ENCODE measurements at places on chromosomes 2 and 18.

GRCh38 chr2:69390001-69390400, 3.0 kb upstream of the GFPT1 start:
- no peak for DNase-seq

DNA sequence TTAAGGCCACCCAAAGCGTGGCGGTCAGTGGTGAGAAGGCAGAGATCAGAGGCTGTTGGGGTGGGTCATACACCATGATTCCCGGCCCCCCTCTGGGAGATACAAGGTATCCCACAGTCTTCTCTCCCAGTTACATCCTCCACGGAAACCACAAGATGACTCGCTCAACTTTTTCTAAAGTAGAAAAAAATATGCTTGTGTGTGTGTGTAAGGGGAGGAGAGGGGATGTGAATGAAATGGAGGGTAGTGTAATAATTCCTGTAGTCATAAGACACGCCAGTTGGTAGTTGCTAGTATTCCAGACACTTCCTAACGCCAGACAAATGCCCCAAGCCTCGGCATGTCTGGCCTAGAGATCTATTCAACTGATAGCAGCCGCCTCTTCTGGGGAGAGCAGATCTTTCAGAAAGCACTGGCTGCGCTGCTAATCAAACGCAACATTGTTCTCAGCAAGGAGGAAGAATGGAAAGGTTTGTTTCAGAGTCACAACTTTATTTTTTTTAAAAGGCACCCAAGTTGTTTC, 143.5 kb downstream of the TGIF1 start:
- DNase-seq = no peak

DNA sequence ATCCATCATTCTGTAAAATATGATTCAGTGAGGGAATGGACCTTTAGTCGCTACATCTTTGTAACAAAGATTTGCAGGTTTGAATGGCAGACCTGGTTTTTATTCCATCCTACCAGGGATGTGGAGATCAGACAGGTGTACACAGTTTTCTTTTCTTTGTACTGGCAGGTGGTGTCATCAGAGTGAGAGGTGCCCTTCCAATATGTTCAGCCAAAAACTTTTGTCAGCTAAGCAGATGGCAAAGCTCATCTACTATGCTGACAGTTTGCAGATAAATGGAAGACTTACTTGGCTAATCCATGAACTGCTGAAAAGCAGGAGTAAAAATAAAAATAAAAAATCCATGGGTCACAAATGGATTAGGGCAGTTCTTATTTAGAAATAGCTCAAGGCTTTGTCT, 185.5 kb upstream of the DOK6 start:
- no peak for DNase-seq

- no peak for DNase-seq
Observed at GRCh38 chr2:21821672-21822227, 698.0 kb downstream of the TDRD15 start.

DNA sequence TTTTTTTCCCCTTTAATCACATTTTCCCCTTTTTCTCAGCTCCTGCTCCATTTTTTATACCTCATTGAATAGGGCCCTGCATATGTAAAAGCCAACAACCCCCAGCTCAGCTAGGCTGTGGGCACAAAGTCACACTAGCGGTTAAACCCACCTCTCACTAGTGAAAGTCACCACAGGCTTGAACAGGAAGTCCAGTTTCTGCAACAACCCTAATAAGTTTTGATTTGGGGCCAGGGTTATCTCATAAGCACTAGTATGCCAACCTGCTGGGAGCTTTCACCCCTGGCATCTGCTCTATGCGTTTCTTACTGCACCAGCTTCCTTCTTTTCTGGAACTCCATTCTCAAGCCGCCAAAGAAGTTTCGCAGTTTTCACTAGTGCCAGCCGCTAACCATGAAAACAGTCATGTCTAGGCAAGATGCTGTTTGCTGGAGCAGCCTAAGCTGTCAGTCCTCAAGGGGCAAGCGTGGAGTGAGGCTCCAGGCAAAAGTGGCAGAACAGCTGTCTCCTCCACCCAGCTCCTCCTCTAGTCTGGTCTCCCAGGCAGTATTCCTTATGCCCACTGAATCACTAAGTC, 197.0 kb upstream of the MEIS1 start:
- DNase-seq = no peak

- DNase-seq = no peak
Observed at GRCh38 chr18:14577971-14578370, 34.6 kb upstream of the POTEC start.

DNA sequence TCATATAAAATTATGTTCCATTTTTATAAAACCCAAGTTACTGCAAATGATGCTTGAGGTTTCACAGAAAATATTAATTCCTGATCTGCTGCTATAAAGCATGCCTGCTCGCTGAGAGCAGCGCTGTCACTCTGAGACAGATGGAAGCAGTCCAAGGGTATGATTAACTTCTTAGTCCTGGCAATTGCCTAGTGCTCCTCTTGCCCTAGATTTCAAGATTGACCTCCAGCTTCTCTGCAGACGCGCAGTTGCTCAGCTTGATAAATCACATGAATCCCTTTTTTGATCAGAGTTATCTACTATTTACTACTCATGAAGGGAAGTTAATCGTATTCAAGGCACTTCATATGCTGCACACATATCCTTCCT, 154.6 kb upstream of the REV1 start:
- DNase-seq = no peak

DNA sequence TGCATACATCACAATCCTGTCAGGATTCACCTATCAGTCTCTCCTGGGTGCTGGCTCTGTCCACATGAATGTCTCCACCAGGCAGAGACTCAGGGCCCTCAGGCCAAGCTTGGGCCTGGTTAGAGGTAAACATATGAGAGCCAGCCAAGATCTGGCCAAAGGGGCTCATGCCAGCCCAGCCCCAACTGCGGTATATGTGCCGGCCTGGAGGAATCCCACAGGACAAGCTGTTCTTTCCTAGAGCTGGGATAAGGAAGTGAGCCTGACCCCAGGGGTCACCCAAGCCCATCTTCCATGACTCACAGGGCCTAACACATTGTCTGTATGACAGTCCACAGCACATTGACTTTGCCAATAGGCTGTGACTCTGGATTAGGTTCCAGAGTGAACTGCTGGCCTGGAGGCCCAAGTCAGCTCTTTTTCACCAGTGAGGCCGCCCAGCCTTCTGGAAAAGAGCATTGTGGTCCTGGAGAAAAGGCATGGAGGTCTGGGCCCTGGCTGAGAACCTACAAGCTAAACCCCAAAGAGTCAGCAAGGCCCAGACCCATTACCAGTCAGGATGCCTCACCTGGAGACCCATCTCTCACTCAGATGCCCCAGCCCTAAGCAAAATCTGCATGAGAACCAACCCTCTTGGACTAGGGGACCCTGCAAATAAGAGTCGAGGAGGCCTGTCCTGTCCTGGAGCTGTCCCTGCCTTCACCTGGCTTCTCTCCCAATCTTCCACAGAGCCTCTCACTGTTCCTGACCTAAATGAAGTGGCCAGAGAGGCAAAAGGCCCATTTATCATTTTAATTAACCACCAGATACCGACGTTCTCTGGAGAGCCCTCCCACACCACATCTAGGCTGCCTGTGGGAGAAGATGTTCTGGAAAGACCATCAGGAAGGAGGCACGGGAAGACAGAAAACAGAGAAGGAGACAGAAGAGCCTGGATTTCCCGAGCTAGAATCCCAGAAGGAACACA, 120.9 kb upstream of the PKDCC start:
- no peak for DNase-seq

GRCh38 chr2:129893244-129893643, 86.2 kb upstream of the RAB6C start:
- DNase-seq = no peak

DNA sequence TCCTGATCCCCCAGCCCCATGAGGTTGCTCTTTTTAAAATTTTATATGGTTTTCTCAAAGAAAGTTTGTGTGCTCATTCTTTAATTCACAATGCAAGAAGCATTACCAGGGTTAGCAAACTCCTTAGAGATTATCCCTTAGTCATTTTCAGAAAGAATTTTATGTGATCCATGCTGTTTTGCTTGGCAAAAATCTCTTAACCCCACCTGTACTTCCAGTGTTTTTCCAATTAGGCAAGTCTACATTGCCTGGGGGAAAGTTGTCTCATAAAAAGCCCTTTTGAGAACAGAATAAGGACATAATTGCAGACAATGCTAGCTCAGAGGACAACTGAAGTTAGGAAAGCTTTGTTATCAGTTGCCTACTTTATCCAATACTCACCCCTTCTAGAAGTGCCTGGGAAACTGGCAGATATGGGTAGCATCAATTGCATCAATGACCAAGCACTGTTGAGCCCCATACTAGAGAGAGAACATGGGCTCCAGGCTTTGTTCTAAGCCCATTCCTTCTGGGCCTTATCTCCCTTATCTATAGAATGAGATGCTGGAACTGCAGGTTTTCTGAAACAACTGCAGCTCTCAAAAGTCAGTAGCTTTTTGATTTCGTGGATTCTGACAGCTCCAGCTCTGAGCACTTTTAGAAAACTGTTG, 265.9 kb upstream of the SPHKAP start:
- no peak for DNase-seq

DNA sequence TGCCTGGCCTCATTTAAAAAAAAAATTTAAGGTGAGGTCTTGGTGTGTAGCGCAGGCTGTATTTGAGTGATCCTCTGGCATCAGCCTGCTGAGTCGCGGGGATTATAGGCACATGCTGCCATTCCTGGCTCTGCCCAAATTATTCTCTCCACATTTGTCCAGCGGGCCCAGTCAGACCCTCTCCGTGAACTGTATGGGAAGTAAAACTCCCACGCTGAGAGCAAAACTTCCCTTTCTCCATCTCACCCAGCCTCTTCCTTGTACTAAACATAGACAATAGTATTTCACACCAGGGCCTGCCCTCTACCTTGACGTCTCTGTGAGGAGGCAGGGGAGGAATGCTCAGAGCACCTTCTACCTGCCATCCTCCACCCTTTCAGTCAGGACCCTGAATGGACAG, 37.0 kb downstream of the EIF4E2 start:
- no peak for DNase-seq

- no peak for DNase-seq
Observed at GRCh38 chr2:241499146-241499965, 9.0 kb downstream of the STK25 start.

DNA sequence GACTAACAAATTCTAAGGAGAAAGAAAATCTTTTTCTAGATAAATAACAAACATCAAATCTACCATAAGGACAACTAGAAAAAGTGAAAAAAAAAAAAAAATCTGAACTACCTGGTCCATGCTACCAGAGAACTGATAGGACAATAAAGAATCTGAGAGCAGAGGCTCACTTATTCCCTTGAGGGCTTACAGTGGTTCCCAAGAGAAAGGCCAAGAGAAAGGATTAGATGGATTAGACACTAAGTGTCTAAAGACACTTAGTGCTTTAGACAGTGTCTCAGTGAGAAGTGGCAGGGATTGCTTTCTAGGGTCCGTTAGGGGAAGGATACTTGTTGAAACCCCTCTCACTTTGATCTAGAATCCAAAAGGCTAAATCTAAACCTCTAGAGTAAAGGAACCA, 78.2 kb downstream of the COA5 start:
- no peak for DNase-seq

- no peak for DNase-seq
Observed at GRCh38 chr2:47203995-47204394, 48.9 kb upstream of the STPG4 start.

DNA sequence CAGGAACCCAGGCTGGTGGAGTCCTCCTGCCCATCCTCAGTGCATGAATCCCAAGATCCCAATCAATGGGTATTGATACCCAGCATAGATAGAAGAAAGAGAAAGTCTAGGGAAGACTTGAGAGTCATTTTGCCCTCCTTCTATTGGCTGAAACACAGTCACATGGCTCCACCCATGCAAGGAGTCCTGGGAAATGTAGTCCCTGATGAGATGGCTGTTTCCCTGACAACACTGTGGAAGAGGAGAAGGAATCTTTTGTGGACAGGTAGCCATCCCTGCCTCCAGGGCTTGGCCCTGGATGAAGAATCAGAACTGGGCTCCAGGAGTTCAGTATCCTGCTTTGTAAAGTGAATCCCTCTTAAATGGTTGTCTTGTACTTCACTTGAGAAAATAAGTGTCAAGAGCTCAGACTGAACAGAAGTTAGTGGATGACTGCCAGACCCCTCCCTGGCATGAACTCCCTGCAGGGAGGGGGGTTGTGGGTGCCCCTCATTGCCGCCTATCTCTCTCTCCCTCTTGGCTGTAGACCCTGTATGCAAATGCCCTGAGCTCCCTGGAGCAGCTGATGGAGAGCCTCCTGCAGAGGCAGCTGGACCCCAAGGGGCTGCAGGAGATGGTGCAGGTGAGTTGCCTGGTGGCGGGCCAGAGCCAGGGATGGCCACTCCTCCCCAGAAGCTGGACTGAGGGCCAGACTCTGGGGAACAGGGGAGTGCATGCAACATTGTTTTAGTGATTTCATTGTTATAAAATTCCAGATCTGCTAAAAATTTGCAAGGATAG, 36.1 kb downstream of the MROH2A start:
- DNase-seq = no peak

DNA sequence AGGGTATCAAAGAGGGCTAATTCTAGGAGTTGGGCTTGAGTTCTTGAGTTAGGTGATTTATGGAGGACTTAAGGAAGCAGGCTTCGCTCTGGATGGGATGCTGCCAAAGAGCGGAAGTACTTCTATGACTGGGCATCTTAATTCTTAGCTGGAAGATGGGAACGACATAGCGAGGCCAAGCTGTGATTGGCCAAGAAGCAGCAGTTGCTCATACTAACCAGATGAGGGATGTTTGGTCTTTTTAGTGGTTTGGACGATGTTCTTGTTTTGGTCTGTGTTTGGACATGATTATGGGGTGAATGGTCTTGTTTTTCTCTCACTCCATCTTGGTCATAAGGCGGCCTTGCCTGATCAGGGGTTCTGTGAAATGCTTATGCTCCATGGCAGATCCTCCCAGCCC, 133.7 kb downstream of the MSH2 start:
- no peak for DNase-seq

DNA sequence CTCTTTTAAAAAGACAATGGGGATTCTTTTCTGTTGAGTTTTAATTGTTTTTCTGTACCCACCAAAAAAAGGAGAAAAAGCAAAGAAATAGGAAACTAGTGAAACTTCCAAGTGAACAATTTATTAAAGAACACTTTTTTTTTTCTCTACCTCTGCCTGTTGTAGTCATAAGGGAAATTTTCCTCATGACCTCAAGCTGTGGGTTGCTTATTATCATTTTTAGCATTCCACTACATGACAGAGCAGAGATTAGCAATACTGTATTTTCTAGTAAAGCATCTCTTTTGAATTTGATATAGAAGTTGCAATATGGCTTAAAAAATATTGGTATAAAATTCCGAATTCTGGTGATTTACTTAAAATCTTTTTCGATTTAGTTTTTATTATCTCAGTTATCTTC, 87.9 kb upstream of the LRRTM1 start:
- no peak for DNase-seq

All from activated CD8-positive, alpha-beta T cell treated with anti-CD3 and anti-CD28 coated beads for 36 hours (primary cell).